Foreskin keratinocyte (primary cell): ENCODE measurements at places on chromosomes 1 and 21. TPM values are rescaled to one million over a fixed set of nuclear protein-coding genes. Genes with fewer than 3 reads are reported as not detected.

The GSTM5 gene
- total RNA-seq, result not detected in 2 replicates

The ERICH3 gene
- not detected in 2 replicates for total RNA-seq

The HCRTR1 gene
- not detected in 2 replicates for total RNA-seq

The SUSD4 gene
- total RNA-seq, result 2.4 and 3.0 TPM in 2 replicates

The TMEM61 gene
- 1.4 and 1.5 TPM in 2 replicates for total RNA-seq

The AMY1C gene
- total RNA-seq, result not detected in 2 replicates

The CFHR5 gene
- not detected in 2 replicates for total RNA-seq

The AKR7A2 gene
- 53.9 and 55.8 TPM in 2 replicates for total RNA-seq

The HP1BP3 gene
- 160 and 176 TPM in 2 replicates for total RNA-seq

The TAL1 gene
- not detected in 2 replicates for total RNA-seq

The HTR6 gene
- not detected in 2 replicates for total RNA-seq

The OR6N1 gene
- total RNA-seq, result not detected in 2 replicates

The FYB2 gene
- total RNA-seq, result not detected in 2 replicates

The PPFIA4 gene
- 0.25 and 0.99 TPM in 2 replicates for total RNA-seq

The UBASH3A gene
- not detected in 2 replicates for total RNA-seq

The SARS1 gene
- total RNA-seq, result 225 and 279 TPM in 2 replicates

The CCDC190 gene
- total RNA-seq, result not detected in 2 replicates

The CCDC181 gene
- total RNA-seq, result not detected in 2 replicates

The FAM131C gene
- total RNA-seq, result 0.53 and 0.65 TPM in 2 replicates

The PDC gene
- total RNA-seq, result not detected in 2 replicates

The C1orf185 gene
- total RNA-seq, result not detected in 2 replicates
